ENCODE measurements at places on chromosomes 7 and 10.

- no peak for ATAC-seq
Observed at GRCh38 chr10:29543715-29544114, 91.1 kb downstream of the SVIL start.

GRCh38 chr7:54330216-54330800 lies 211.9 kb upstream of the VSTM2A start:
- ATAC-seq, result no peak

- peak; percentile 54 for ATAC-seq
Observed at GRCh38 chr7:95843286-95843685, 70.9 kb downstream of the DYNC1I1 start.

- ATAC-seq, result no peak
Observed at GRCh38 chr7:135257790-135258189, 24.2 kb downstream of the STRA8 start.

GRCh38 chr7:2860627-2861133 lies 16.6 kb upstream of the GNA12 start:
- ATAC-seq, result no peak

GRCh38 chr7:106100863-106101629 lies 11.1 kb downstream of the SYPL1 start:
- no peak for ATAC-seq

DNA sequence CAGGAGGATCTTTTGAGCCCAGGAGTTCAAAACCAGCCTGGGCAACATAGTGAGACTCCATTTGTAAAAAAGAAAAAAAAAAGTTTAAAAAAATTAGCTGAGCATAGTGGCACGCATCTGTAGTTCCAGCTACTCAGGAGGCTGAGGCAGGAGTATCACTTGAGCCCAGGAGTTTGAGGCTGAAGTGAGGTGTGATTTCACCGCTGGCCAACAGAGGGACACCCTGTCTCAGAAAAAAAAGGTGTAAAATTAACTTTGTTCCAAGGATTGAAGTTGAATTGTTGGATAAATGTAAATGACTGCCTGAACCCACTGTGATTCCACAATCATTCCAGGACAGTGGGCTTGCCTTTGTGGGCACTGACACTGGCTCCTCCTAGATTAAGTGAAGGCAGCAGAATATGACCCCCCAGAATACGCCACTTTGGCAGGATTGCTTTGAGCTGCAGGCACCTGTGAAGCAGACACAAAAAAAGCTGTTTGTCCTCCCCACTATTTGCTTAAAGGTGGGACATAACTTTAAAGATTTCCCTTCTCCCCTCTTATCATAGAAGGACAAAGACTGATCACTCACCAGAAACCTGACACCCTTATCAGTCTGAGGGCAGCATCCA lies 57.2 kb upstream of the FOXI2 start:
- no peak for ATAC-seq

- no peak for ATAC-seq
Observed at GRCh38 chr7:159204664-159205063, 60.0 kb upstream of the VIPR2 start.

- ATAC-seq, result no peak
Observed at GRCh38 chr7:138542183-138542582, 82.1 kb downstream of the TRIM24 start.

DNA sequence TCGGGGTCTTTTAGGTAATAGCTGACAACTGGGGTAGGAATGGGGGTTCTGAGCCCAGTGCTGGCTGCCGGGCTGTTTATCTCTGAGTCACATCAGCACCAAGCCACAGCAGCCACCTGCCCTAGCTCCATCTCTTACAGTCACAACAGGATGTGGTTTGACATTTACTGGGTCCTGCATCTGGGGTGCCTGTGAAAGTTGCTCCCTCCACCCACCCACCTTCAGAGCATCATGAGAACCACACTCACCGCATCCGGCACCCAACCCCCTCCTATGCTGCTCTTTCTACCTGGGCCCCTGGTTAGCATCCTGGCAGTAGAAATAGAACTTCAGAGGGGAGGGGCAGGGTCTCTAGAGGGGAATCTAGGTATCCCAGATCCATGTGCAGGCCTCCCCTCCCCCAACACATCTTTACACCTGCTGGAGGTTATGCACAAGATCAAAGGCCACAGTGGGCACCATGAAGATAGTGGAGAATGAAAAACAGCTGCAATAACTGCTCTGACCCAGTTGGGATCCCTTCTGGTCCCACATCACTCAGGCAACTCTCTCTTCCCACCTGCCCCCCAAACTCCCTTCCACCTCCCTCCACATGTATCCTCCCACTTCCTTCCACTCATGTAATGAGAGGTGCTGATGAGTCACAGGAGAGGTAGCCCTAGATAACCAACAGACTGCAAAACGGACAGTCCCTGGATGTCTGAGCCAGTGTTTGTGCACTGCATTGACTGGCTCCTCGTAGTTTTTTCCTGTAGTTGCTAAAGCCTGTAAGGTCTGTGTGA lies 38.2 kb downstream of the PRSS2 start:
- ATAC-seq, result no peak

DNA sequence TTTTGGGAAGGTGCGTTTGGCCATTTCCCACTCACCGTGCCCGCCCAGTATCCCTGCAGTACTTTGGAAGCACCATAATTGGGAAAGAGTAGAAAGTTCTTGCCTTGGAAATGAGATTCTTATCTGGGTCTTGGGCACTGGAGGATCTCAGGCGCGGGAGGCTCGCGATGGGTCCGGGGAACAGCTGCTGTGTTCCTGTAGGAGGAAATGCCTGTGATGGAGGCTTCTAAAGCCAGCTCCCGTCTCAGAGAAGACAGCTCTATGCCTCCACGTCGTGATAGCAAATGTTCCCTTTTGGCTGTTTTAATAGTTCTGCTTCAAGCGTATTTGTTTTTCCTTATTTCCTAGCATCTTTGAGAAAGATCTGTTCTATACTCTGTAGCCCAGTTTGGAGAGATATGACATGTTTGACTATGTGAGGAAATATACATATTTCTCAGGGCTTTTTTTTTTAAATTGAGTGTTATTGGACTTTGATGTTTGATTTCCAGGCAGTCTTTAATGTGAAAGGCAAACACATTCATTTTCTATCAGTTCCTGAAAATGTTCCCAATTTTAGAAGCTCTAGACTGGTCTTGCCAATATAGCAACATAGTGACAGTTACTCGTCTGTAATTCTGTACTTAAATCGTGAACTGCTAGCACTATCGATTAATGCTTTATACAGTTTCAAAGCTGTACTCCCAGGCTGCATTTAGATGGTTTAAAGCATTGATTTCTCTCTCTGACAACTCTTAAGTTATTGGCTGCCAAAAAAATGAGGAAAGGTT lies 280.8 kb downstream of the DPP6 start:
- no peak for ATAC-seq

- no peak for ATAC-seq
Observed at GRCh38 chr7:155791214-155791737, 21.0 kb downstream of the SHH start.

- no peak for ATAC-seq
Observed at GRCh38 chr10:69884686-69885085, 83.0 kb downstream of the COL13A1 start.

- ATAC-seq, result no peak
Observed at GRCh38 chr7:46848944-46849343, 733.0 kb downstream of the TNS3 start.

DNA sequence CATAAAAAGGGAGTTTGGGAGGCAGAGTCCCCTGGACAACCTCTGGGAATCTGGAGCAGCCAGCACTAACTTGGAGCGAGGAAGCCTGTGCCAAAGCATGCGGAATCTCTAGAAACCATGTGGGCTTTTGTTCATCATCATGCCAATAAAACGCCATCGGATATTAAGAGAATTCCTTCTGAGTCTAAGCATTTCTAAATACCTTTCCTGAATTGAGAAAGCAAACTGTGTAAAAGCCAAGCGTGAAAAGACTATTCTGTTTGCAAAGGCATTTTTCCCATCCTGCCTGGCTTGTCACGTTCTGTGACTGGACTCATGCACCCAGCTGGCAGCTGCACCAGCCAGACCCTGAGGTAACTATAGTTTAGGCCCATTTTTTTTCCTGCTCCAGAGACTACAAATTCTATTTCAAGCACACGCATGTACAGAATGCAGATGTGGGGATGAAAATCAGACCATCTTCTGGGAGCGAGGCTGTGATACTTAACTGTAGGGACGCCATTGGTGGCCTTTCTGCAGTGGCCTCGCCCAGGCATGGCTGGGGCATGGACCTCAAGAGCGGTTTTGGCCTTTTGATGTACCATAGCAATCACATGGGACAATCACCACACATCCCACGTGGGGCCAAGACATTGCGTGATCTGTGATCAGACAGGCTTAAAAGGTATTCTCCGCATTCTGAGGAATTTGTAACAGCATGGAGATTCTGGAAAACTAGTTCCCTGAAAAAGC lies 218.9 kb downstream of the KIAA1217 start:
- ATAC-seq, result peak; percentile 91

DNA sequence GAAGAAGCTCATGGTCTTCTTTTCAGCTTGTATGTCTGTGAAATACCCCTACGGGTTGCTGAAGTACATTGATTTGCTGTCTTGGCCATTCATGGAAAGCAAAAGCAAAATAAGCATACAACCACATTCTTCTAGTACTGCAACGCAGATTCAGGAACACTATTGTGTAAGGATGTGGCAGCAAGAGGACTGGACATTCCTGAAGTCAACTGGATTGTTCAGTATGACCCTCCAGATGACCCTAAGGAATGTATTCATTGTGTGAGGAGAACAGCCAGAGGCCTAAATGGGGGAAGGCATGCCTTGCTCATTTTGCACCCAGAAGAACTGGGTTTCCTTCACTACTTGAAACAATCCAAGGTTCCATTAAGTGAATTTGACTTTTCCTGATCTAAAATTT lies 133.4 kb upstream of the ANKRD1 start:
- ATAC-seq, result no peak

- ATAC-seq, result no peak
Observed at GRCh38 chr10:29119374-29119773, 169.5 kb upstream of the LYZL1 start.

DNA sequence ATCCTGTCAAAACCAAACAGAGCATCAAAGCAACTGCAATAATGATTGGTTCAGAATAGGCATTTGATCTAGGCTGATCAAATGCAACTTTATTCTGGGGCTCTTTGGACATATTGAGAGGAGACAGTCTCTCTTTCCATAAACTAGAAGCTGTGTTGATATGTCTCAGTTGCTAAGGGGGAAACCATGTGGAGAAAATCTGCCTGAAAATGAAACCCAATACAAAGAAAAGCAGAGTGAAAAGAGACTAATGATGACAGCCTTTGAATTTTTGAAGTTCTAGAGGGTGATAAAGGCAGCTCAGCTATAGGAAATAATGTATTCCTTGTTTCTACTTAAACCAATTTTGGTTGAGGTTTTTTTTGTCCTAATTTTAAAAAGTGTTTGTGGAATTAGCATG lies 941.8 kb upstream of the POT1 start:
- ATAC-seq, result no peak

GRCh38 chr10:127576740-127577161 lies 27.6 kb downstream of the NPS start:
- no peak for ATAC-seq

GRCh38 chr7:143050931-143051330 lies 1.2 kb upstream of the OR6V1 start:
- no peak for ATAC-seq

DNA sequence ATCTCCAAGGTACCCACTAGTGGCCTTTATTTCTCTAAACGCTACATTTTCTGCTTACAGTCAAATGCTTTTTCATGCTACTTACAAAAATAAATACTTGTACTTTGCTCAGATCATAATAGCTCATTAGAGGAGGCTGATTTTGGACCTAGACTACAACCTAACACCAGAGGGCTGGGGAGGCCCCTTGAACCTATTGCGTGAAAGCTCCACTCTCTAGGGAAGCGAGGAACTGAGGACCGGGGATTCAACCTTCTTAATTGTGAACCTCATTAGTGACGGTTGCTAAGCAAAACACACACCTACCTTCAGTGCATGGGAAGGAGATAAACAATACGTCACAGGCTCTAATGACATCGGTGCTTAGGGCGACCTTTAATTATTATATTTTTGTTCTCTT lies 92.1 kb downstream of the EBF3 start:
- ATAC-seq, result no peak

- peak; percentile 95 for ATAC-seq
Observed at GRCh38 chr10:63083904-63084689, 49.0 kb upstream of the NRBF2 start.

Measured in SK-N-SH treated with all-trans-retinoic acid at 6 μM for 48 hours (cell line).